ENCODE measurements at places on chromosomes 2 and 18.

DNA sequence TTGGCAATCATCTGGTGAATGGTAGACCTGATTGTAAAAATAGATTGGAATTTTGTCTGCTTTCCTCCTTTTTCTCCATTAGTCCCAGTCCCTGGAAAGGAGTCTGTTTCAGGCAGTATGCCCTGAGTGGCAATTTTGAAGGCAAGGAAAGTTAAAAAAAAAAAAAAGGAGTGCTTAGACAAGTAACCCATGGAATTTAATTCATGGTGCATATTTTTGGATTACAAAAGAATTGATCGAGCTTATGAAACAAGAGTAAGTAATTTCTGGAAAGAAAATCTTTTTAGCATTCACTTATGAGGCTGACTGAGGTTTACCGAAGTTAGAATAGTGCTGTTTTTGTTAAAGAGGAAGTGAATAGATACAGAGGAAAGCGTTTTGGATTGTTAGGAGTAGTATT lies 29.4 kb upstream of the TMEM178A start:
- no peak for DNase-seq

- no peak for DNase-seq
Observed at GRCh38 chr2:196480653-196481323, 158.7 kb upstream of the CCDC150 start.

DNA sequence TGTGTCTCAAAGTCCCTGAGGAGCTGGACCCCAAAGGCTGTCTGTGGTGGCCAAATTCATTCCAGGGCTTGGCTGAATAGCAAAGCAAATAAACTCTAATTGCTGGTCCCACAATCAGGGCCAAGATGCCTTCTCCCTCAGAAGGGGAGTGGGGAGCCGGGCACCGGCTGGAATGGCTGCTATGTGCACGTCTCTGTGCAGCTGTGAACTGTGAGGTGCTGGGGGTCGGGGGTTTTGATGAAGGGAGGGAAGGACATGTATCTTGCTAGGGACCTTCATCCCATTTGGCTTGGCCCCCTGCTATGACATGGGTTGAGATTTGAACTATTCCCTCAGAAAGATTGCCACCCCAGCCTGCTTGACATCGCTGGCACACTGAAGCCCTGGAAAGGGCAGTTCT lies 60.4 kb downstream of the CIB4 start:
- DNase-seq = no peak

DNA sequence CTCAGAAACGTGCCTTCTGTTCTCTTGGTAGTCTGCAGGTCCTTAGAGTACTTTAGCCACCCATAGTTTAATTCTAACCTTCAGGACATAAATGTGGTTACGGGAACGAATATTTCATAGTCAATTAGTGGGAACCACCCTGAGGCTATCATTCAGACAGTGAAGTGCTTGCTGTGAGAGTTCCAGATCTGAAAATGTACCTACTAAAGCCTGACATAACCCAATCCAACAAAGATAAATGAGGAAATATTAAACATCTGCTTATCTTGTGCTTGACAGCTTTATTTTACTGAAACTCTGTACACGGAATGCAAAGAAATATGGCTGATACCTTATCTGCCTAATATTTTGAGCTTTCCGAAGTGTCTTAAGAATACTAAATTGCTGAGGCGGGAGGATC lies 43.0 kb downstream of the RAB27B start:
- DNase-seq = no peak

GRCh38 chr2:34143149-34143548 lies 544.0 kb upstream of the FAM98A start:
- DNase-seq = no peak

GRCh38 chr18:58911241-58911640 lies 46.6 kb downstream of the ZNF532 start:
- no peak for DNase-seq

DNA sequence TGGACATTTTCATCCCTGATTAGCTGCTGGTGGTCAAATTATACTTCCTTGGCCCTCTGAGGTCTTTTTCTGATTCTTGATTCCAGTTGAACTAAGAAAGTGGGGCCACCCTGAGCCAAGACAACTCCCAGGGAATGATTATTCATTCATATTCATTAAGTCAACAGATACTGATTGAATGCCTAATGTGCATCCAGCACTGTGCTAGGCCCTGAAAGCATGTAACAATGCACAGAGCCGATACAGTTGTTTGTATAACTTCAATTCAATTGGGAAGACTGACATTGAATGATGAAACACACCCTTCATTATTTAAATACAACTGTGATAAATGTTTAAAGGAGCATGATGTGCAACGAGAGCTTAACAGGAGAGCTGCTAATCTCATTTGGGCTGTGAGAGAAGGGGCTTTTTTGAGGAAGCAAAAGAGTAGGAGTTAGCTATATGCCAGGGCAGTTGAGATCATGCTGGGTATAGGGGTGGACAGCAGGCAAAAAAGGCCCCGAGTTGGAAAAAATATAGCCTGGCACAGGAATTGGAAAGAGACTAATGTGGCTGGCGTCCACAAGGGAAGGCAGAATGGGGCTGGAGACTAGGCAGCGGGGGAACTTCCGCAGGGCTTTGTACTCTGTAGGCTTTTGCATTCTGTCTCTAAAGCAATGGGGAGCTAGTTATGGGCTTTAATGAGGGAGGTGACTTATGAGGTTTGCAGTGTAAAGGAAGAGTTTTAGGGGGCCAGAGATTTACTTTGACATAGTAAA lies 57.2 kb upstream of the ACVR1 start:
- DNase-seq = no peak

DNA sequence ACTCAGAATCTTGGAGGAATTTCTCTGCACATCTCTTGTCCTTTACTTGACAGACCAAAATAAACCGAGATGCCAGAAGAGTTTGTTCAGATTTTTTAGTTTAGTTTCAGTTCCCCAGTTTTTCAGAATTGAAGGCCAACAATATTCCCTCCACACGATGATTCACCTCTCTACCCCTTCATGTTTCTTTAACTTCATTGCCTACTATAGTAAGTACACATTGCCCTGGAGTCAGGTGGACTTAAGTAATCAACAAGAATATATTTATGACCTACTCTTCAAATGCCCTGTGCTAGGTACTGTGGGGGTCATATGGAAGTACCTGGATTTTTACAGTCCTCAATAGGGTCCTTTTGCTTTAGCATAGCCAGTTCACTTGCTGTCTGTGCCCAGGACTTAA lies 79.6 kb upstream of the CTLA4 start:
- DNase-seq = no peak

DNA sequence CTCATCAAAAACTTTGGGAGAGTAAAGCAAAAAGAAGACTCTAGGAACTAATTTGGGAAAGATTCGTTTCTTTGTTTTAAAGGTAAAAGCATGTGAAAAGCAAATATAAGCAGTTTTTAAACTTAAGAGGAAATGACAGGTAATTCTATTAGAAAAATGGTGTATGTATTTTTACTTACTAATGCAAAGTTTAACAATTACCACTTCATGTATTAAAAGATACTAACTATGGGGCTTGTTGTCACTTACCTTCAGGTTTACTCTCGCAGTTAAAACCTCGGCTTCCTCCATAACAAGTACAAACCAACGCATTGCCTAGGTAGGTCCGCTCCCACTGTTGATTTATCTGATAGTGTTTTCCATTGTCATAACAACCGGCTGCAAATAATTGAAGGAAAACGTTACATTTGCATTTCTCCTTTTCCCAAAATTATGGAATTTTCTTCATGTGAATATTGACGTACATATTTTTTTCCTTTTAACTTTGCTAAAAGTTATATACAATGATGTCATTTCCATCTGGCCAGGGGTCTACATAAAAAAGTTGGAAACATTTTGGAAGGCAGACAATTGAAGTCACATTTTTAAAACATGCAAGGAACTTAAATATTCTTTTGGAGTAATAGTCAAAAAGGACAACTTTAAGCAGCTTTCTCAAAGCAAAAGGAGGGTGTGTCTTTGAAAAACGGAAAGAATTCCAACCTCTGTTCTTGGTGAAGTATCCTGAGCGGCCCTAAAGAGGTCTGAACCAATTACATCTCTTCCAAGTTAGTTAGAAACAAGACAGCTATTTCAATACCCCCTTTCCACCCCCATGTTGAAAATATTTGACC lies 1.2 kb downstream of the FN1 start:
- peak; percentile 59 for DNase-seq

DNA sequence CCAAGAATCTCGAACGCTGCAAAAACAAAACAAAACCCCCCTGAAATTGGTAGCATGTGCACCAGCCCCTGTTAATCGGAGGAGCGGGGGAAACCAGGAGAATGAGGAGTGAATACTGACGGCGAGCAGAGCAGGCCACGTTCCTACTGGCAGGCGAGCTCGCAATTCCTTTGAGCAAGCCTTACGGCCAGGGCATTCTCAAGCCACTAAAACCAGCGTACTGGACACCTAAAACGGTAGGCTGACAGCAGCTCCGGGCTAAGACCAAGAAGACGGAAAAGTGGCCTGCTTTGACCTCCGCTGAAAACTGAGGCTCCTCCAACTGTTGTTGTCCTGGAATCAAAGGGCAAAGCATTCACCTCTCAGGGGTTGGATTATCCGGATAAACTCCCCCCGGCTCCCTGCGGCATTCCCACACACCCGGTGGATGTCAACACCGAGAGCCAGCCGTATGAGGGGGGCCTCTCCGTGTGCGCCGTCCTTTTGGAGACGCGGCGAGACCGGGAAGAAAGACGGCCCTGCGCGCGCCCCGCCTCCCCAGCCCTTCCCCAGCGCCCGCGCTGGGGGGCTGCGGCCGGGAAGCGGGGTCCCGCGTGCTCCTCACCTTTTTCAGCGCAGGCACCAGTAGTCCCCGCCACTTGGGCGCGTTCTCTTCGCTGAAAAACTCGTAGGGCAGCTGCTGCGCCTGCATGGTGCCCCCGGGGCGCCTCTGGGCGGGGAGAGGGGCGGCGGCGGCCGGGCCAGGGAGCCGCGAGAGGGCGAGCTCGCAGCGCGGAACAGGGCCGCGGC lies 925 bp downstream of the SOS1 start:
- peak; percentile 57 for DNase-seq

DNA sequence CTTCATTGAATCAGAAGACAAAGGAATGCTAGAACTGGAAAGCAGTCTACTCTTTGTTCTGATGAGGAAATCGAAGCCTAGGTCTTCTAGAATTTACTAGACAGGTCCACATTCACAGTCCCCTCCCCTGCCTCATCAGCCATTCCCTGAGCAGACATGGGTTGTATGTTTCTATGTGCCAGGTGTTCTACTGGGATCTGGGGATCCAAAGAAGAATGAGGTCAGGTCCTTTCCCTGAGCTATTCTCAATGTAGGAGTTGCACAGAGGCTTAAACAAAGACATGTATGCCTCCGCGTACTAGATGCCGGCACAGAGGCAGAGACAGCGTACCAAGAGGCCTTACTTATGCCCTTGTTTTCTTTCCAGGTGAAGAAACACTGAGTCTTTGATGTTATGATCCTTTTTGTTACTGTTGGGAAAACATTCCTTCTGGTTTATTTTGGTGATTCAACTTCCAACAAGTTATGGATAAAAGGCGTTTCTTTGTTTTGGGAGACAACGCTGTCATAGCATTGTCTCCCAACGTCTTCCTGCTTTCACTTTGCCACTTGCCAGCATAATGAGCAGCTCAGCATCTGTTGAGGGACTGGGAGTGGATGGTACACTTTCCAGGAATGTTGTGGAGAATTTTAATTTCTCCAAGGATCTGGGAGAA lies 174.4 kb downstream of the ALPK2 start:
- DNase-seq = no peak

DNA sequence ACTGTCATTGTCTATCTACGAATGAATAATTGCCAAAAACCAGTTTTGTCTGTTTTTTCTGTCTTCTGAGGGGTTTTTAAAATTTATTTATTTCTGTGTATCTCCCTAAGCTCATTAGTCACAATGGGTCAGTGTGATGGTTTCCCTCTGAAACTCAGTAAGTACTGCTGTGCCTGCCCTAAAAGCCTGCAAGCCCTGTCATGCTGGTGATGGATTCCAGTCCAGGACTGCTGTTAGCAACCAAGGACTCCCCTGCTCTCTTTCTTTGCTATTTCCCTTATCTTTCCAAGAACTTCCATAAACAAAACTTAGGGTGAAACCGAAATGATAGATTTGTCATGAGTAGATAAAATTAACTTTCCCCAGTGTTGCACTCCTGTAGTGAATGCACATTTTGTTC lies 11.8 kb upstream of the DSG2 start:
- DNase-seq = no peak

DNA sequence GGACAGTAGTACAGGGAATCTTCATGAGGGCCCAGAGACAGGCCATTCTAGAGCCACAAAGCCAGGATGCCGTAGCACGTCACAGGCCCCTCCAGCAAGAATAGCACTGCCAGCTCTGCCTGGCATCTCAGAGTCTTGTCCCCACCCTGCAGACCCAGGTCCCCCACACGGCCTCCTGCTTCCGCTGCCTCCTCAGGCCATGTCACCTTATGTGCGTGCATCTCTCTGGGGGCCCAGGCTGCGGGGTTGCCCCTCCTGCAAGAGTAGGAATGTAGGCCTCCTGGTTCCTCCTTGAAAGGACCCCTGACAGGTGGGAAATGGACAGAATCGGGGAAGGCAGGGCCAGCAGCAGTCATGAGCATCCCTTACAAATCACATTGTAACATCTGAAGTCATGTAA lies 49.8 kb downstream of the ADI1 start:
- no peak for DNase-seq

DNA sequence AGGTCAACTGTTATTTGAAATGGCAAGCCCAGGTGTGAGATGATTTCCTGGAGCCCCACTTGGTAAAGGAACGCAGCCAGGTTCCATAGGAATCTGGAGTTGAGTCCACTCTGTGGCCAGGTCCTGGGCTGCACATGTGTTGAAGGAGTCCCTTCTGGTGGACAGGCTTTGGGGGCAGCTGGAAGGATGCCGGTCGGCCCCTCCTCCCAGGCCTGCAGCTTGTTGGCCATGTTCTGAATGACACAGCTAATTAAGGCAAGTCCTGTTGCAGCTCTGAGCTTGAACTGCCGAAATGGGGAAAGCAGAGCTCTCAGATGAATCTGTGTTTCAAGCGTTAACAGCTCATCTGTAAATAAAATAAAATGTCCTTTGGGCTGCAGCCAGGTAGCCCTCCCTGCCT lies 23.8 kb downstream of the EN1 start:
- no peak for DNase-seq

- DNase-seq = peak; percentile 60
Observed at GRCh38 chr18:36580266-36580665, 248.5 kb downstream of the TPGS2 start.

- DNase-seq = no peak
Observed at GRCh38 chr2:131394147-131394931, 30.4 kb upstream of the RAB6D start.

GRCh38 chr2:127564429-127565260 lies 29.2 kb downstream of the MYO7B start:
- no peak for DNase-seq

DNA sequence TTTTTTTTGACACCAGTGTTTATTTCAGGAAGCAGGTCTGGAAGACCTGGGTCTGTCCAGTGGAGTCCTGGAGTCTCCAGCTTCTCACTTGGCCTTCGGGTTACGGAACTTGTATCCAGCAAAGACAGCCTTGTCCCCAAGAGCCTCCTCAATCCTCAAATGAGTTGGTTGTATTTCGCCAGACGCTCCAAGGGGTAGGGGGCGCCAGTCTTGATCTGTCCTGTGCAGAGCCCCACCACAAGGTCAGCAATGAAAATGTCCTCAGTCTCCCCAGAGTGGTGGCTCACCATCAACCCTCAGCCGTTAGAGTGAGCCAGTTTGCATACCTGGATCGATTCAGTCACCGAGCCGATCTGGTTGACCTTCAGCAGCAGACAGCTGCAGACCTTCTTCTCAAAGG lies 21.9 kb downstream of the ASXL2 start:
- DNase-seq = no peak

Data from cardiac fibroblast (primary cell).